ENCODE measurements at places on chromosomes 7 and 10.

GRCh38 chr7:144908943-144909556 lies 73.2 kb upstream of the TPK1 start:
- DNase-seq, result no peak

DNA sequence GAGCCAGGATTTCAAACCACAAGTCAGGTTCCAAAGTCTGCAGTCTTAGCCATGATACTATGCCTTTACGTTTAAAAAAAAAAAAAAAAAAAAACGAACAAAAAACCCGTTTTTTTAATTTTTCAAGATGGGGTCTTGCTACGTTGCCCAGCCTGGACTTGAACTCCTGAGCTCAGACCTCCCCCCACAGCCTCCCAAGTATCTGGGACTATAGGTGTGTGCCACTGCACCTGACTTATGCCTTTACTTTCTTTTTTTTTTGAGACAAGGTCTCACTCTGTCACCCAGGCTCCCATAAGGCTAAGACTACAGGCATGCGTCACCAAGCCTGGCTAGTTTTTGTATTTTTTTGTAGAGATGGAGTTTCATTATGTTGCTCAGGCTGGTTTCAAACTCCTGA lies 14.7 kb downstream of the ASNS start:
- no peak for DNase-seq

GRCh38 chr7:2720024-2720423 lies 32.0 kb downstream of the AMZ1 start:
- DNase-seq, result no peak

- DNase-seq, result no peak
Observed at GRCh38 chr10:26781797-26782196, 79.0 kb downstream of the ABI1 start.

DNA sequence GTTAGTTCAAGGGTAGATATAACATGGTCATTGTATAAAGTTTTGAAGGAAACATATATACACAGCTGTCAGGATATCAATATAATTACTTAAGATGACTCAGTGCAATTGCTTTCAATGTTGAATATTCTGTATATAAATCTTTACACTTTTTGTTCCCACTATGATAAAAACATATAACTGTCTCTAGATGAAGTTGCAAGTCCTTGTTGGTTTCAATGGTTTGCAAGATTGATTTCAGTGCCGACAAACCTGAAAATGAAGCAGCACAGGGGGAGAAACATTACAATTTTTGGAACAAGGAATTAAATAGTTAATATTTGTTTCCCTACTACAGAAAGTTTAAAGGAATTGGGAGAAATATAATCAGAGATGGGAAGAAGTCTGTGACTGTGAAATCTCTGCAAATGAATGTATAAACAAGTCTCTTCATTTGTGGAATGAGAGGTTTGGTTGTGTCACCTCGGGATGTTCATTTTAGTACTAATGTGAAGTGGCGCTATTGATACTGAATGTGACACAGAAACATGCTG lies 54.1 kb downstream of the OR13A1 start:
- no peak for DNase-seq

DNA sequence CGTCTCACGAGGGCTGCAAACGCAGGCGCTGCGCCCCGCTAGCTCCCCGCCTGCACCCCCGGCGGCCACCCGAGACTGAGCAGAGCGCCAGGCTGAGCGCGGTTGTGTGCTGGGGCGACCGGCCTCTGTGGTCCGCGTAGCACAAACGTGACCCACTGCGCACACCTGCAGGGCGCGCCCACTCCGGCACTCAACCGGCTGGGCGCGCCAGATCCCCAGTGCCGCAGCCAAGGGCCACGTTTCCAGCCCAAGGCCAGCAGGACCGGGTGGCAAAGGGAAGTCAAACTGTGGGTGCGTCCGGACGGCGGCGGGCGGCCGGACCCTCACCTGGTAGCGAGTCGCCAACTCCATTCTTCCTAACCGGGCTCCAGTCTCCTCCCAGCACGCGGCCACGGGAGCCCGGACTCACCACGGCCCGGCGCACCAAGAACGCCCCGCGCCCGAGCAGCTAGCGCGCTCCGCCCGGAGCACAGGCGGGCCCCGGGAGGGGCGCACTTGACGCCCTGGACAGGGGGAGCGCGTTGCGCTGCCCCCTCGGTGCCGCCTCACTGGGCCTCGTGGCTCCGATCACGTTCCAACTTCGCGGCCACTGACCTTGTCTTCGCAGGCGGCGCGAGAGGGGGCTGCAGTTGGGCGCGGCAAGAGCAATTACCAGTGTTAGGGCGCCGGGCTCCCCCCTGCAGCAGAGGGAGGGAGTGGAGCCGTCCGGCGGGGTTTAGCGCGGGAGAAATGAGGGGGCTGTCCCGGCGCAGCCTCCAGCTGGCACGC lies at the start of gene CDCA7L:
TSS of gene CDCA7L (minus strand) at position 446 of the 768 bp plus-strand sequence. CDS start at position 351, 95 bp downstream.
- no peak for DNase-seq

DNA sequence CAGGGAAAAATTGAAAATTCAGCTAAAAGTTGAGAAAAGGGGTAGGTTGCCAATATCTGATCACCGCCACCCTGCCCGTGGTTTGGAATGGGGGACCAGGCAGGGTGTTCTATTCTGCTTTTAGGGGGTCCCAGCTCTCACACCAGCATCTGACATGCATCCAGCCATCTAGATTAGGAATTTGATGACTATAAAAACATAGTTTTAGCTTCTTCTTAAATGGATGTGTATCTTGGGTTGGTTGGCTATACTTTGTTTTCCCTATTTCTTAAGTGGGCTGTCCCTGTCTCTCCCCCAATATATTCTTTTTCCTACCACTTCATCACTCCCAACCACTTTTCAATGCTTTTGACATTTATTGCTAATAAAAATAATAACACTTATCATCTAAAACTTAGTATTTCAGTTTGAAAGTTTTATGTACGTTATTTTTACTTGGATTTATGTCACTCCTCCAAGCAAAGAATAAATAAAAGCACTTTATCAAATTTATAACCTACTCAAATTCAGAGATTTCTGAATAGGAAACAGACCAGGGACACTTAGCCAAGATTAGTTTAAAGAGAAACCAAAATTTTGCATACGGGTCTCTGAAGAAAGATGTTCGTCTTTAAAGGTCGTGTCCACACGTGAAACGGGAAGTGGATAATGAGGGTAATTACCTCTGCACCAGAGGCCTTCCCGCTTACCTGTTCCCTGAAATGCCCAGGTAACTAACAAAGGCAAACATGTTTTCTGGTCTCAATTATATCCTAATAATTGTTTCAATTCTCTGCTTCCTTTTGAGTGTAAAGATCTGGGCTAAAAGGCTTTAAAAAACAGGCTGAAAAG lies 233.2 kb upstream of the AUTS2 start:
- no peak for DNase-seq

DNA sequence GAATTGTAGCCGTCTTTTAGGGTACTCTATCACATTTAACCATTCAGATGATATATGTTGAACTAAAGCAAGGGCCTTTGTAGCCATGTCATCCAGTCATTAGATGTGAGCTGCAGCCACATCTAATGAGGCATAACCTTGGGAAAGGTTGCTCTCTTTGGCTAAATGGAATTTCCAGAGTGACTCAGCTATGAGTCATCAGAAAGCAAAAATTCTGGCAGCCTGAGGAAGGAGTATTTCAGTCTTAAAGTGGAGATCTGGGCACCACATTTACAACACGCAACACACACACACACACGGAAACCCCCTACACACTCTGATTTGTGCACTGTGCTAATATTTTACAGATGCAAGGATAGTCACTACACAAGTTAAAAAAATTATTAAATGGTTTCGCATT lies 176.9 kb upstream of the ZWINT start:
- DNase-seq, result no peak

- no peak for DNase-seq
Observed at GRCh38 chr10:75403144-75403938, 1.8 kb upstream of the ZNF503 start.

GRCh38 chr7:141300816-141301215 lies 227.0 kb downstream of the TMEM178B start:
- no peak for DNase-seq

DNA sequence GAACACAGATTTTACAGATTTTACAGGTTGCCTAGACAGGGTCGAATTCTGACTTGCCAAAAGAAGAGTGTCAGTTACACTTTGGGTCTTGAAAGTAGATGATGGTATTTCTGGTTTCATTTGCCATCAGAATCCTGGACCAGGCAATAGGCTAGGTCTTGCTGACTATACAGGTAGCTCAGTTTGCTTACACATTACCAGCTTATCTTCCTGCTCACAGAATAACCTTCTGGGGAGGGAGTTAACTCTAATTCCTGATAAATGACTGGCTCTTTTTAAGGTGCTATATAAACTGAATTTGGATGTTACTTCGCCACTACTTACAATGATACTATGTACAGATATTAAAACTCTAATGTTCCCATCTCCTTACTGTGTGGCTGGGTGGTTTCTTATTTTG lies 39.8 kb downstream of the GBF1 start:
- DNase-seq, result no peak

GRCh38 chr10:113549856-113550255 lies 3.0 kb upstream of the HABP2 start:
- DNase-seq, result no peak

DNA sequence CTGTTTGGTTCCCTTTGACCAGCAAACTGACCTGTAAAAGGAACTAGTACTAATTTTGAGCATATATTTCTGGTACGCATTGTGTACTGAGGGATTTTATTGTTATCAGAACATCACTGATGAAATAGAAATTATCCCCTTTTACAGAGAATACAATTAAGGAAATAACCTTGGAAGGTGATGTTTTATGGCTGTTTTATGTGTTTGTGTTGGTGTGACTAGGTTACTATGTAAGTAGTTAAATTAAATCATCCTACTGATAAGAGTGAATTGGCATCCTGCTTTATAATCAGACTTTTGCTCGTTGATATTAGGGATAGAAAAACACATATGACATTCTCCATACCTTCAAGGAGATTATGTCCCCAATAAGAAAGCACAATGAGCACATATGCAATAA lies 596.6 kb downstream of the SORCS3 start:
- DNase-seq, result no peak

- DNase-seq, result no peak
Observed at GRCh38 chr10:68781613-68782574, 45.4 kb upstream of the STOX1 start.

DNA sequence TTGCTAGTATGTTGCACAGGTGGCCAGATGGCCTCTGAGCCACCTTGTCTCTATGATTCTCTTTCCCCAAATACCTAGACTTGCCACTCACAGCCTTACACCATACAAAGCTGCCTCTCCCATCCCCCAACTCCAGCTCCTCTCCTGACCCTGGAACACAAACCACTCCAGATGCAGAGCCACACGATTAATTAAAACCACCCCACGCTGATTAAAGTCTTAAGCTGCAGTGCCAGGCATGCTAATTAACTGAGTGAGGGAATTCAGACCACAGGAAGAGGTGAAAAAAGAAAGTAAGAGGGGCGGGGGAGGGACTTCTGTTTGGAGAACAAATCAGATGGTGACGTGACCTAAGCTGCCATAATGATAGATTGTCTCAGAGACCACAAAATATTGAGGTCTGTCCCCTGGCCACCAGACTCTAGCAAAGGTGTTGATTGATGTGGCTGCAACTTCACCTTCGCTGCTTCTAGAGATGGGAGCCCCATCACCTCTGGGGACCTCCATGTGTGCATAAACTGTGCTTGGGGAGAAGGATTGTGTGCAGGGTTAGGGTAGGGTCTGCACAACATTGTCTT lies 331.3 kb downstream of the PLXNA4 start:
- no peak for DNase-seq

DNA sequence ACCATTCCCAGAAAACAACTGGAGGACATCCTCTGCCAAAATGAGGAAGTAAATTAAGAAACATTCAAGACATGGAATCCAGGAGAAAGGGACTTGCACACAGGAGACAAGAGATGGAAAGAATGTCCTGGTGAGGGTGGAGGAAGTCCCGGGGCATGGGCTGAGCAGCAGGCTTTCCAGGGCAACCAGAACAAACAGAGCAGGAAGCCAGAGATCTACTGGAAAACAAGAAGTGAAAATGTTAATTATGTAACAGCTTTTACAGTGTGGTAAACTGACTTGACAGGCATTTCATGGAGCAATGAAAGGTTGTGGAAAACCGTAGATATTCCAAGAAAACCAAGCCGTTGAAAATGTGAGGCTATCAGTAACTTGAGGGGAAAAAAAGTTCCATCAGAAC lies 55.2 kb upstream of the ZNF746 start:
- DNase-seq, result no peak

GRCh38 chr7:148433521-148434180 lies 156.9 kb upstream of the C7orf33 start:
- DNase-seq, result no peak

- DNase-seq, result no peak
Observed at GRCh38 chr7:134662166-134662870, 15.7 kb downstream of the BPGM start.

DNA sequence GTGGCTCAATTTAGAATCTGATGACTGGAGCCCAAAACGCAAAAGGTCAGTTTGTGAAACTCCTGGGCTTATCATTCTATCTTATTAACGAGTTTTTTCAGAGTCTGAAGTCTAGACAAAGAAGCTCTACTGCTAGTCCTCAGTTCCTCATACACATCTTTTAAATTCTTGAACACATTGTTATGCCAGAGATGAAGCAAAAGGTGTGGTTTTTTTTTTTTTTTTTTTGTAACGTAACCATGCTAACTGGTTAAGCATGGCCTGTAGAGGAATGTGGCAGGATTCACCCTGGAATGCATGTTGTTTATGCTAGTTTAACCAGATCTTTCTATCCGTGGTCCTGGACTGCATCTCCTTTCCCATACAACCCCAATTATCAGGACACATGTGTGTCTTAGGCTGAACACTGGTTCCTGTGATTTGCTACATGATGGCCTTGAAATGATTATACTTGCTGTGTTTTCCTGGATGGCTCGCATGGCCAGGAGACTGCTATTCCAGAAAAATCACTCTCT lies 79.3 kb upstream of the MDFIC start:
- DNase-seq, result no peak

DNA sequence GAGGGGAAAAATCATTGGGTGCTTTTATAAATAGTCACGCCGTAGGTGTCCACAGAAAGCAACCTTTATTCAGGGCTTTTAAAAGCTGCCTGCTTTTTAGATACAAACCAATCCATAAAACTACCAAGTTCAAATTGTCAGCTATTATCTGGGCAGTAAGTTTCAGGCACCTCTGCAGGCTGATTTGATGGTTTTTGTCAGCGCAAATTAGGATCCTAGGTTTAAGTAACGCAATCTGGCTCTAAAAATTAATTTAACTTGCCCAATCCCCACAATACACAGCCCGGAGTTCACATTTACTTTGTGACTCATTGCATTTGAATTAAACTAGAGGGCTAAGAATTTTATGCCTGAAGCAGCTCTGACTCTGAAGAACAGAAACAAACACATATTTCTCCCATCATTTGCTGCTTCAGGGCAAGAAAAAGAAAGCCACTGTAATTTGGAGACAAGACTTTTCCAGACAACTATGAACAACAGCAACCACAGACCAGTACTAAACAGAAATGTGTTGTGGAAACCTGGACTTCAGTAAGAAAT lies 43.3 kb downstream of the NRP1 start:
- no peak for DNase-seq

- no peak for DNase-seq
Observed at GRCh38 chr7:51016546-51016945, 233.8 kb upstream of the GRB10 start.

DNA sequence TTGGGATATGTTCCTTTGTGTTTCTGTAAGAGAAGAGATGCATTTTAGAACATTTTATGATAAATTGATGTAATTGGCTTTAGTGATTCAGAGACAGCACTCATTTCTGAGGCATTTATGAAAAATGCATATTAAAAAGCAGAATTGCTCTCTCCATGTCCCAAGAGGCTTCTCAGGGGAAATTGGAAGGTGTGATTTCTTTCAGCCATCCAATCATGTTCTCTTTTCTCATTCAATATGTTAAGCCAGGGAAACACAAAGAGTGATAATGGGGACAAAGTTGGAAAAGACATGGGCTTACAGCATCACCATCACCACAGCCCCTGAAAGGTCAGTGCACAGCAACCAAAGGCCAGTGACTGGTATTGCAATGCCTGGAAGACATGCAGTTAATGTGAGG lies 129.9 kb upstream of the COL1A2 start:
- DNase-seq, result no peak

All from cortex of kidney (tissue), 1 donor.